ENCODE measurements at places on chromosomes 6 and 20.

DNA sequence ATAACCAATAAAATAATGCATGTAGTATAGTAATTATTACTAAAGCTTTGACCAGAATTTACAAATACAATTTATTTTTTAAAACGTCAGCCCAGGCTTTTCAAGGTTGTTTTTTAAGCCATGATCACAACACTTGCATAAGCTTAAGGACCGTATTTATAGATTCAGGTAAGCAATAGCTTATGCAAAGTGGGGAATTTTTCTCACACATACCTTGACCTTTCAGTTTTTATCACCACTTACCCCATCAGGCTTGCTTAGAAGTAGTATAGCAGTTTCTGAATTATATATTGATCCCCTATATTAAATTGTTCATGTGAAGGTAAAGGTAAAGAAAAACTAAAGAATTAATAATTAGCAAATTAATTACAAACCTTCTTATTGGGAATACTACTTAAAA, 232.3 kb upstream of the FKBP1C start:
- DNase-seq: no peak

- DNase-seq: no peak
These were observed 1516.4 kb upstream of the DEFB115 start for GRCh38 chr20:29740951-29741593.

DNA sequence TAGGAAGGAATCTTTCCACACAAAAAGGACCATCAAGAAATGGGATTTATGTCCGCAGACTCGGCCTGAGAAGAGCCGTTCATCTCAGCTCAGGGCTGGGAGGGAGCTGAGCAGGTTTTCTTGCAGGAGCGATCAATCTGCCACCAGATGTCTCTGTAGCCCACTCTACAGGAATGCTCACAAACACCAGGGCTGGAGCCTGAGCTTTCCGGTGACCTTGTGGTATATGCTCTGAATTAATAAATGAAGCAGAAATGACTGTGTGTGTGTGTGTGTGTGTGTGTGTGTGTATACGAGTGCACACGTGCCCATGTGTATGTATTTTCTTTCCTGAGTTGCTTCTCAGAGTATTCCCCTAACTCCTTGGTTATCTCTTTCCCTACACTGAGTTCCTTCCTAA, 12.0 kb downstream of the CD83 start:
- DNase-seq: peak; percentile 58

GRCh38 chr6:164105705-164106104, 691.2 kb downstream of the QKI start:
- no peak for DNase-seq

- DNase-seq: no peak
These were observed 9.8 kb downstream of the SPATS1 start for GRCh38 chr6:44352259-44352658.

GRCh38 chr6:89022798-89023197, 57.8 kb upstream of the PNRC1 start:
- no peak for DNase-seq

GRCh38 chr6:11772109-11772825, 6.3 kb downstream of the ADTRP start:
- peak; percentile 28 for DNase-seq

DNA sequence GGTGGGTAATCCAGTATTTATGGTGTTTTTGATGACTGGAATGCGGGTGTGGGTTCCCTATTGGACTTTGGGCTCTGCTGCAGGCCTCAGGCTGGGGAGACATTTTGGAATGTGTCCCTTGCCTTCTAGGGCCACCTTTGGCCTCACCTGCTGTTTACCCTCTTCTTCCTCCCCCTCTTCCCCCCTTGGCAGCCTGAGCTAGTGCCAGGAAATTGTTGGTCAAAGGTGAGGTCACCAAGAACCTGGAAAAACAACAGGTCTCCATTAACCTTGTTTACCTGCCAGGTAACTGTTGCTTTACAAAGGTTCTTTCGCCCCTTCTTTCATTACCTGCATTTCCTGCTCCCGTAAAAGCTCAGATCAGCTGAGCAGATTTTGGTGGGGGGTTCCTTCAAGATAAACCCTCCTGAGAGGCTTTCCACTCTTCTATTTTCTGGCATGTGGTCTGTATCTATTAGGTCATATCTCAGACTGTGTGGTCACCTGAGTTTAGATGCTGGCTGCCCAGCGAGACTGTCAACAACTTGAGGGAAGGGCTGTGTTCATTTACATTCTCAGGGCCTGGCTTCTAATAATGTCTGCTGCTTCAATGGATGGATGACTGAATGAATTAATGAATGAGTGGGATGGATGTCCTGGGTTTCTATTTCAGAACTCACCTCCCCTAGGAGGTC, 34.7 kb downstream of the VEGFA start:
- DNase-seq: no peak

GRCh38 chr20:46699651-46700359, 9.6 kb upstream of the SLC2A10 start:
- no peak for DNase-seq

DNA sequence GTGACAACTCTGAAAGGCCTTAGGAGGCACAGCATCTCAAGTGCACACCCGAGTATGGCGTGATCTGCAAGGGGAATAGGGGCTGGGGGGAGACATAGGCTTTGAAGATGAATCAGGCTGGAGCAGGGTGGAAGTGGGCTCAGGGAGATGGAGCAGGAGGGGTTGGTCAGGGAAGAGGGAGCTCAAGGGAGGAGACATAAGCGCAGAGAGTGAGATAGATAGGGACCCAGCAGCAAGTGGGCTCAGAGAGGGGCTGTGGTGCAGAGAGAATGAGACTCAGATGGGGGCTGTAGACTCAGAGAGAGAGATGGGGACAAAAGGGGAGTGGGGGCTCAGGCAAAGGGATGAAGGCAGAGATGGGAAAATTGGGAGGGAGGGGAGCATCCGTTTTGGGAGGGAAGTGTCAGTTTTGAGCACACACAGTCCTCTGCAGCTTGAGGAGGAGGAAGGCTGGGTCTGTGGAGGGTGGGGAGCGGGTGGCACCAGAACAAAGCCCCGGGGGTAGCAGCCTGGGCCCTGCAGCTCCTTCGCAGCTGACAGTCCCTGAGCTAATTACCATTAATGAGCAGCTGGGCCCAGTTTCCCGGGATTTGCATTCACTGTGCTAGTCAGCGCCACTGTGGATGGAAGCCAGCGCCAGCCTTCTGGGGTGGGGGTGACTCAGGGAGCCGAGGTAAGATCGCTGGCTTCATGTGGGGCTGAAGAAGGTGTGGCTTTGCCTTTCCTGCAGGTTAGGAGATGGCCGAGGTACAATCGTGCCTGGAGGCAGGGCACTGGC, 18.7 kb downstream of the SRXN1 start:
- DNase-seq: no peak

DNA sequence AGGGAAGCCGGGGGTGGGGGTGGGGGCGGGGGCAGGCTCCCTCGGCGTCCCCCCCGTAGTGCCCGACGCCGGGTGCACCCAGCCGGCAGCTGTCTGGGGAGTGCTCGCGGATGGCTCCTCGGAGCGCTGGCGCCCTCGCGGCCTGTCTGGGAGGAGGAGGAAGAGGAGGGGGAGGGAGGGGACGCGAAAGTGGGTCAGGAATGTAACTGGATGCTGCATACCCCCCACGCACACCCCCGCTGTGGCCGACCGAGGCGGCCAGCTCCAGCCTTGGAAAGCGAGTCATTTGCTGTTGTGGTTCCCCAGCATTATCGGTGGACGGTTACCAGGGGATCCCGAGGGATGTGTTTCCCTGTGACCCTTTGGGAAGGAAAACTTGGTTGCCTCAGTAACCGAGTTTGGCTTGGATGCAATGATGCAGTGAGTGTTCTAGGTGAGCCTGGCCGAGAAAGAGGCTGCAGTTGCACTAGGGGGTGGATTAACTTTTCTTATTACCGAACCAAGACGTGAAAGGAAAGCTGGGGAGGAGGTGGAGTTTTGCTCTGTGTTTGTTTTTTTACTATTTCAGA, 55.2 kb upstream of the RREB1 start:
- DNase-seq: peak; percentile 65

- DNase-seq: no peak
These were observed 224.9 kb downstream of the PHACTR1 start for GRCh38 chr6:12941422-12941821.

DNA sequence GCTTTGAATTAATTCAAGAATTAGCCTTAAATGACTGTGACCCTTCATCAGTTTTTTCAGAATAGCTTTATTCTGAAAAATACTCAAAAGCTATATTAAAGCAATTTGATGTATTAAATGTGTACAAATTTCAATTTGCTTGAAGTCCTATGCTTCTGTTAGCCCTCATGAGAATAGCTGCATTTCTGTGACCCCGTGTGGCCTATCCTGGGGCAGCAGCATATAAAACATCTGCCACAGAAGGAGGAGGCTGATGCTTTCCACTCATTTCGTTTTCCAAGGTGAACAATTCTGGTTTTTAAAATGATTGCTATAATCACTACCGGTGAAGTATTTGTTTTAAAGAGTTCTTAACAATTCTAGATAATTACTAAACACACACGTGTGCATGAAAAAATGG, 360.3 kb downstream of the BTBD9 start:
- no peak for DNase-seq

DNA sequence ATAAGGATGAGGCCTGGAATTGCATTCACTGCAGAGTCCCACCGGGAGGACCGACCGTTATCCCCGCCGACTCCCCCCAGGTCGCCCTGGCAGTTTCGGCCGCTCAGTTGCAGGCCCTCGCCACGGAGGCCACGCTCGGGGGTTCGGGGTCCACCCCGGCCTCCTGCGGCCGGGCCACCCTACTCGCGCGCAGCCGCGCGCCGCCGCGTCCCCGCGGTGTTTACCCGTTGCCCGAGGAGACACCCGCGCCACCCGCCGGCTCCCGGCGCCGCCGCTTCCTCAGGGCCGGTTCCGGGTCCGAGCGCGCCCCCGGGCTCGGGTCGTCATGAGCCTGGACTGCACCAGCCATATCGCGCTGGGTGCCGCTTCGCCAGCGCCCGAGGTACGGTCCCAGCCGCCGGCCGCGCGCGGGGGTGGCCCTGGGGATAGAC, at the start of gene CCDC170:
Gene CCDC170 (plus strand): TSS at position 214 of the 431 bp plus-strand sequence. CDS start 112 bp downstream, at position 326.
- peak; percentile 76 for DNase-seq

- peak; percentile 30 for DNase-seq
These were observed 121.1 kb upstream of the HDGFL1 start for GRCh38 chr6:22448291-22448711.

DNA sequence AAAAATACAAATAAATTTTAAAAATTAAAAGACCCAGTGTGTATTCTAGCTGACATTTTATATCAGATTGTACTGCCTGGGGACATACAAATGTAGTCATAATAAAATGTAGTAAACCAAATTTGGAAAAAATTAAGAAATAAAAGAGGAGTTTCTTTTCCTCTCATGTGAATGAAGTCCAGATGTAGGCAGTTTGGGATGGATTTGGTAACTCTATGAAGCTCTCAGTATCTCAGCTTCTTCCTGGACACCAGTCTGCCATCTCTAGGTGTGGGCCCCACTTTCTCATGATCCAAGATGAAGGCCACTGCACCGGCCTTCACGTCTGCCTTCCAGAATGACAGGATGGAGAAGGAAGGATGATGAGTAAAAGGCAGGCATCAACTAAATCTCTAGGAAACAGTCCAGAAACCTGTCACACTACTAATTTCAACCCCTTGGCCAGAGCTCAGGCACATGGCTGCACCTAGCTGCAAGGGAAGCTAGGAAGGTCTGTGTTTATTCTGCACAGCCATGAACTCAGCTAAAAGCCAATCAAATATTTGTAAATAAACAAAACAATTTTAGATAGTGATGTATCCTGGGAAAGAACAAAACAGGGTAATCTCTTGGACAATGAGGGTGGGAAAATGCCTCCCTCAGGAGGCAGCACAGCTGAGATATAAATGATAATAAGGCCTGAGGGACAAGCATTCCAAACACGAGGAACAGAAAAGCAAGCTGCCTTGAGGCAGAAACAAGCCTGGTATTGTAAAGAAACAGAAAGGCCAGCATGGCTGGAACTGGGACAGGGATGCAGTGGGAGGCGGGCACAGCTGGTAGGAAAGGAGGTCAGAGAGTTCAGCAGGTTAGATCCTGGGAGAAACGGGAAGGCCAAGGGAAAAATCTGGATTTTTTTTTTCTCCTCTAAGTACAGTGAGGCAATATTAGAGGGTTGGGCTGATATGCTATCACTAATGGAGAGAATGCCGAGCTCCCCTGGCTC, 88.5 kb upstream of the PTPN1 start:
- DNase-seq: no peak

DNA sequence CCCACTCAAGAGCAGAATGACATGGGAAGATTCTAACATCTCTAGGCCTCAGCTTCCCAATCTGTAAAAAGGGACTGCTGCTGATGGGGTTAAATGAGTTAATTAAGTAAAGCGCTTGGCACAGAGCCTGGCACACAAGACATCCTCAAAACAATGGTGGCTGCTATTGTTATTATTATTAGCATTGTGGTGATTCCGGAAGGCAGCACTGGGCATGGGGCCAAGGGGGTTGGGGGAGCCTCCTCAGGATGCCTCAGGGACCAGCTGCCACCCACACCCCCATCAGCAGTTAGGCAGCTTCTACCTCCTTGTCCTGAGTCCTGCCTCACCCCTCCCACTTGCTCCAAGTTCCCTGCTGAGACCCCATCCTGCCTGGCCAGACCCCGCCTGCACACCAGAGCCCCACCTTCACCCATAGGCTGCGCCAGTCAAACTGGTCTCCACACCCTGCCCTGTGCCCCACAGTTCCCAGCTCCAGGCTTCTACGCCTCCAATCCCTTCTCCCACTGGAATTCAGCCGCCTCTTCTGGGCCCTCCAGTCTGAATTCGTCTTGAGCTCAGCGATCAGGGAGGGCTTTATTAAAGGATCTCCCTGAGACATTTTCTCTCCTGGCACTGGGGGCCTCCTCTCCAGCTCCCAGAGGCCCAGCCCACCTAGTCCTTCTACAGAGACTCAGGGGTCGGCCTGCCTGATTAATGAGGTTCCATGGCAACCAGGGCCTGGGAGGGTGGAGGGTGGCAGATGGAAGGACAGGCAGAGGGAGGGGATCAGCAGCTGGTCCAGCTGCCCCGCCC, 1.5 kb downstream of the E2F1 start:
- peak; percentile 55 for DNase-seq

DNA sequence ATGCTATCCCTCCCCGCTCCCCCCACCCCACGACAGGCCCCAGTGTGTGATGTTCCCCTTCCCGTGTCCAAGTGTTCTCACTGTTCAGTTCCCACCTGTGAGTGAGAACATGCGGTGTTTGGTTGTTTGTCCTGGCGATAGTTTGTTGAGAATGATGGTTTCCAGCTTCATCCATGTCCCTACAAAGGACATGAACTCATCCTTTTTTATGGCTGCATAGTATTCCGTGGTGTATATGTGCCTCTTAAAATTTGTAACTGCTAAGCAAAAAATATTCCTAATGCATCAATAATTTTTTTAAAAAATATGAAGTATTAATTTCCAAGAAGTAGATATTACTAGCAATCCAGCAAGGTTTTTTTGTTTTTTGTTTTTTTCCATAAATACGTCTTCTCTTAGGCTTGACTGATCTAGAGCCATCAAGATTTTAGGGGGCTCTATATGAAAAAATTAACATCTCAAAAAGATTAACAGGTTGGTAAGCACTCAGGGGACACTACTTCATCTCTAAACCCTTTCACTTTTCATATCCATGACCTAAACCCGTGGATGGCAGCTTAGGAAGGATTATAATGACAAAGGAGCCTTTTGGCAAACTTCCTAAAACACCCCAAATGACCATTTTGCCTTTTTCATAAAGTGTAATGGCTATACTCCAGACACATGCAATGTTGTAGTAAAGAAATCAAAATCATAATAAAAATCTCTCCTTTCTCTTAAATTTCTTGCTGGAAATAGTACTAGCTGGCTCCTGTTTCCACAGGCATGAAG, 14.2 kb downstream of the MAP7 start:
- no peak for DNase-seq

Data from iPS-NIHi11 (cell line).